SJSA1 (cell line): ENCODE measurements at places on chromosomes 2 and 18. TPM values are rescaled to one million over a fixed set of nuclear protein-coding genes. Genes with fewer than 3 reads are reported as not detected.

The FAM124B gene
- not detected in 2 replicates for total RNA-seq

The USP34 gene
- total RNA-seq: 59.1 and 63.3 TPM in 2 replicates

The WDFY1 gene
- 126 and 145 TPM in 2 replicates for total RNA-seq

The NDUFAF7 gene
- 9.8 and 16.6 TPM in 2 replicates for total RNA-seq

The AMMECR1L gene
- total RNA-seq: 15.7 and 18.9 TPM in 2 replicates

The PCARE gene
- total RNA-seq: not detected in 2 replicates

The LDLRAD4 gene
- 0.09 and 0.68 TPM in 2 replicates for total RNA-seq

The STK17B gene
- 41.5 and 52.3 TPM in 2 replicates for total RNA-seq

GRCh38 chr2:196464311-196464710 is 175.2 kb upstream of the CCDC150 start:
- no peak for DNase-seq

GRCh38 chr2:946073-946948 is 4.3 kb upstream of the SNTG2 start:
- DNase-seq: no peak

DNA sequence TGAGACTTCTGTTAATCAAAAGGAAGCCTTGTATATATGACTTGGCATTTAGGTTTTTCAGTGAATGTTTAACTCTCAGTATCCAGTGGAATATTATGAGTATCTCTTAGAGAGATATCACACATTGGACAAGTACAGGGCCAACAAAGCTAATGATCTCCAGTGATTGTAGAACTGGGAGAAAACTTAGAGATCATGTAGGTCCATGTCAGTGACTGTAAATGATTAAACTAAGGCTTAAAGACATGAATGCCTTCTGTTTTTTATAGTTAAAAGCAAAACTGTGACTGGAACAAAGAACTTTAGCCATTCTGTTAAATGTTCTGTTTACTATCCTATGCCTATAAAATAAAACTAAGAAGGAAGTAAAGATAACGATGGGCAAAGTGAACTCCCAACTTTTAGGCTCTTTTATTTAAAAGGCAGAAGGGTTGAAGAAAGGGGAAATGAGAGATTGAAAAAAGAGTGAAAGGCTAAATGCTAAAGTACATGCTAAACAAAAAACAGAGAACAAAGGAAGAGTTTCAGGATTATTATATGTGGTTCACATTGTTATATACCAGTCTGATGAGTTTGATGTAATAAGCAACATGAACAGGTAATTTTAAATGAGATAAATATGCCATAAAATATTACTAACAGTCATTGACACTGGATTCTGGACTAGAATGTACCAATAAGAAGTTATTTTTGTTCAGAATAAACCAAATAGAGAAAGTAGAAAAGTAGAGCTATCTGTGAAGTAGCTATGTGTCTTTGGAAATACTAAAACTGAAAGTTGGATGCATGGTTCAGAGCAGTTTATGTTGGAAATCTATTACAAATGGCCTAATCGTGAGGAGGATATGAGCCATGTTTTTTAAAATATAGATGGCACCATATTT is 37.1 kb upstream of the TNFRSF11A start:
- no peak for DNase-seq

GRCh38 chr2:216652566-216652965 is 19.3 kb downstream of the IGFBP2 start:
- no peak for DNase-seq

- DNase-seq: no peak
Observed at GRCh38 chr2:74474481-74474880, 2.0 kb upstream of the MRPL53 start.

GRCh38 chr18:31491586-31491985 is 6.4 kb upstream of the DSG2 start:
- no peak for DNase-seq

DNA sequence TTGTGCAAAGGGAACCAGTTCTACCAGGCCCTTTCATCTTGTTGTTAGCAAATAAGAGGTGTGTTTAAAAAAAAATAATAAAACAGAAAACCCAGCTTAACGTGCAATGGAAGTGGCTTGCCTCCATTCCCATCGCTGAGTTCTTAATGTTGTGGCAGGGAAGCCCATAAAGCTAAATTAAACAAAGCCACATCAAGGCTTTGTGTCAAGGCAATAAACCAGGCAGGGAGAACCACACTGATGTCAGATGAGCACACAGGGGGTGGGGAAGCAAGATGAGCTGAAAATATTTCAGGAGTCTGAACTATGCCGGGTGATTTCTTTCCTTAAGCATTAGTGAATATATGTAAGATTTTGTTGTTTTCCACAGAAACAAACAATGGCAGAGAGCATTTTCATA is 73.5 kb downstream of the PHLPP1 start:
- DNase-seq: peak; percentile 48

- DNase-seq: no peak
Observed at GRCh38 chr2:142307616-142308115, 176.8 kb upstream of the LRP1B start.

DNA sequence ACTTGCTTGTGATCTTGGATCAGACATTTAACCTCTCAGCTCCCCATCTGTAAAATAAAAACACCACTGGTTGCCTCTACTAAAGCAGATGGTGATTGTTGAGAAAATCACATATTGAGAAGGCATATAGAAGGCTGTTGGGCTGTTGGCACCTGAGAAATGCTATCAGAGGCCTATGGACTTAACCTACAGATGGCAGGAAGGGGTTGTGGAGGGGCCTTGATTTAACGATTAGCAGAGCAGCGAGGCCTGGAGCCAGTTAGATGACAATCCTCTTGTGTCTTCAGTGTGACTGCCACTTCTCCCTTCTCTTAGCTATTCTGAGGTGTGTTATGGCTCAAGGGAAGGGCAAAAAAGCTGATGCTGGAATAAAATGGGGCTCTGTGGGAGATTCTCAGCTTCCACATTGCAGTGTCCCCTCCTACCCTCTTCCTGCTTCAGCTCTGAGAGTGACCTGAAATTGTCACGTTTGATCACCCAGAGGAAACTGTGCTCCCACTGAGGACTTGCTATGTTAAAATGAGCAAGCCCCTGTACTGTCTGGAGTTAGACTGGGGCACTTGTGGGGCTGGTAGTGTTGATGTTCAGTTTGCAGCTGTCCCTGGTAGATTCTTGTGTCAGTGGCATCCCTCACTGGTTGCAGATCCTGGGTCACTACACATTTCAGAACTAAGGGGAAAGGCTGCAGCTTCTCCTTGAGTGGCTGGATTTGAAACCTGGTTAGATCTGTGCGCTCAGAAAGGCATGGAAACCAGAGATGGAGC is 31.5 kb downstream of the CXCR4 start:
- no peak for DNase-seq

DNA sequence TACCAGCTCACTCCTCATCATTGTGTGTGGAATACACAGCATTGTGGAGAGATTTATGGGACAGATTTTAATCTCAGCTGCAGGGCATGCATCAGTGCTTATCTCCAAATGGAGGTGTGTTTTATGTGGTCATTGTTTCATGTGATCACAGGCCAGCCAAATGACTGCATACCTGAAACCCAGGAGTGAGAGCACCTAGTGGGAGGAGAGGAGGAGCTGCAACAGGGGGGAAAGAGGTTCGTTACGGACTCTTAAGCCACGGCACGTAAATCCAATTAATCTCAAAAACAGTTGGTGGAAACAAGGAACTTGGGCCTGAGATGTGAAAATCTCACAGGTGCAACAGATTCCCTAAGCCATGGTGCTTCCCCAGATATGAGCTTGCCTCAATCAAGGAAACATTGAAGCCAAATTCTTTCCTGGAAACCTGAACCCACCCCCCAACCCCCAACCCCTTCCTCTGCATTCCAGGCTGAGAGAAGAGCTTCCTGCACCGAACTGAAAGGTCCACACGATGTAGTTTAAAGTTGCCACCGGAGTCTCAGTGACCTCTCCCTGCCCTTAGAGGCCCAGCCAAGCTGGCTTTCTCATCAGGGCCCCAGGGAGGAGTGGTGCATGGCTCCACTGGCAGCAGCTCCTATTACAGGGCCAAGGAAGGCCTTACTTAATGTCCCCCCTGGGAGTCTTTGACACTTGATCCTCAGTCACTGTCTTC is 167.4 kb downstream of the C1D start:
- DNase-seq: no peak

DNA sequence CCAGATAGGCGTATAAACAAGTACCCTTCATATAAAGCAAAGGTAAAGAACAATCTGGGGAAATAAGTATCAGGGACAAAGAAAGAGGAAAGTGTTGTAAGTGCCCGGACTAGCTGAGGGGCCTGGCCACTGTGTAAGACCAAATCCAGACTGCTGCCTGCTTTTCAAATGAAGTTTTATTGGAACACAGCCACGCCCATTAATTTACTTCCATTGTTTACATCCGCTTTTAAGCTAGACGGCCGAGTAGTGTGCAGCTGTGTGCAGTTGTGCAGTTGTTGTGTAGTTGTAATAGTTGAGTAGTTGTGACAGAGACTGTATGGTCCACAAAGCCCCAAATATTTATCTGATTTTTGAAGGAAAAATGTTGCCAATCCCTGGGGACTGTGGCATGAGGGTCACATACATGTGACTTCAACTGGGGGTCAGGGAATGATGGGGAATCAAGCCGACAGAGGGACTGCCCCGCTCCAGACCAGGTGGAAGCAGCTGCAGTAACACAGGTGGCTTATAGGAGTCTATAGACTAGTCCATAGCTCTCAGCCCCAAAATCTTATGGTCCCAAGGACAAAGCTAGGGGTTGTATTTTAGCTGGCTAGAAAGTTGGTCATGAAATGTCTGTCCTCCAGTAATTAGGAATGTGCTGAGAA is 30.0 kb downstream of the FHL2 start:
- DNase-seq: no peak

- DNase-seq: peak; percentile 27
Observed at GRCh38 chr2:38406597-38407110, 29.6 kb upstream of the ATL2 start.

DNA sequence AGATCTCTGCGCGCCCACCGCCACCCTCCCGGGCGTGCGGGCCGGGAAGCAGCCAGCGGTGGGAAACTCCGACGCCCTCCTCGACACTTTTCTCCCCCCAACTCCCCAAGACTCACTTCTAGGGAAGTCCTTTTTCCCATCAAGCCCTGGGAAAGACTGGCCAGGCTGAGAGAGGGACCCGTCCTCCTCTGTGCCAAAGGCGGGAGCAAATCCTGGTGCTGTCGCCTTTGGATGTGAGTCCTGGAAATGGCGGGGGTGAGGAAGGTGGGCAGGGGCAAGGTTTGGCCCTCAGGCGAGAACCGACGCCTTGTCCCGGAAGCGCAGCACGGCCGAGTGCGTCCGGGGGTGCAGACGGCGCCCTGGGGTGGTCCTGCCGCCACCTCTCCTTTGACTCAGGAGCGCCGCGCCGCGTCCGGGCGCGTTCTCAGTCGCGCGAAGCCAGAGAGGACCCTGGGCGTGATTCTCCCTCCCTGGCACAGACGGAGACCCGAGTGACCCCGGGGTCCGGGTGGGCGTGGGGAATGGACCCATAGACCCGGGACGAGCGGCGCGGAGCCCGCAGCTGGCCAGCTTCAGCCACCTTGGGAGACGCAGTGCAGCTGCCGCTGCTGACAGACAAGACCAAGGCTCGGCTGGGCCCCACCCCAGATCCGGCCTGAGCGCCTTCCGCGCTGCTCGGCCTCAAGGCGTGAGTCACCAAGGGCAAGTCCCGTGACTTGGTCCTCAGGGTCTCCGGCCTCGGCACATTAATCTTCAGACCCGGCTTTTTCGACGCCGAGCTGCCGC is 3.5 kb upstream of the LBX2 start:
- peak; percentile 53 for DNase-seq

GRCh38 chr2:109151519-109151918 is 22.5 kb downstream of the SH3RF3 start:
- no peak for DNase-seq

DNA sequence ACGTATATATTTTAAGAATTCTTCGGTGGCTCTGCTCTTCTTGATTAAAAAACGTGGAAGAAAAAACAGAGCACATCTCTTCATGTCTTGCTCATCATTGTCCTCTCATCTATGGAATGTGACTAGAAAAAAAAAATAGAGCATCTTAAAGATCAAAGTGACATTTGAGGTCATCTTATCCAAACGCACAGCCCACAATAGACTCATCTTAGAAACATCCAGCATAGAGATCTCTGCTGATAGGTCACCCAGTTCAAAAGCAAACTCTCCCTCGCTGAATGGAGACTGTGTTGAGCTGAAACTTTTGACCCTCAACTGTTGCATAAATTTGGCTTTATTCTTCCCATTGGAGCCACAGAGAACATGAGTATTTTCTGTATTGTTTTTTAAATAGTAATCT is 65.2 kb downstream of the CMPK2 start:
- DNase-seq: no peak

DNA sequence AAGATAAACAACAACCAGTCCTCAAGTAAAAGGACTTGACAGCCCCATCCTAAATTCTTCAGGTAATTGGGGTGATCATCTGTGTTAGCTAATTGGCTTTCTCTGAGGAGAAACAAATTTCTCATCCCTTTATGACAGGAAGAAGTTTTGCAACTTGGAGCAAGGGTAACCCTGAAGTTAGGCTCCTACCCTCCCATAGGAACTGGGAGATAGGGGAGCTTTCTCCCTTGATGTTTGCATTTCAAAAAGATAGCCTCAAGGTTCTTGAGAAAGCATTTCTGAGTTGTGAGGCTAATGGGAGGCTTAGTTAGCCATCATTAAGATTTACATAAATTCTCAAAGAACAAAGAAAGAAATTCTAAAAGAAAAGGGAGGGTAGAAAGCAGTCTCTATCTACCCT is 95.4 kb downstream of the MAP2 start:
- no peak for DNase-seq

DNA sequence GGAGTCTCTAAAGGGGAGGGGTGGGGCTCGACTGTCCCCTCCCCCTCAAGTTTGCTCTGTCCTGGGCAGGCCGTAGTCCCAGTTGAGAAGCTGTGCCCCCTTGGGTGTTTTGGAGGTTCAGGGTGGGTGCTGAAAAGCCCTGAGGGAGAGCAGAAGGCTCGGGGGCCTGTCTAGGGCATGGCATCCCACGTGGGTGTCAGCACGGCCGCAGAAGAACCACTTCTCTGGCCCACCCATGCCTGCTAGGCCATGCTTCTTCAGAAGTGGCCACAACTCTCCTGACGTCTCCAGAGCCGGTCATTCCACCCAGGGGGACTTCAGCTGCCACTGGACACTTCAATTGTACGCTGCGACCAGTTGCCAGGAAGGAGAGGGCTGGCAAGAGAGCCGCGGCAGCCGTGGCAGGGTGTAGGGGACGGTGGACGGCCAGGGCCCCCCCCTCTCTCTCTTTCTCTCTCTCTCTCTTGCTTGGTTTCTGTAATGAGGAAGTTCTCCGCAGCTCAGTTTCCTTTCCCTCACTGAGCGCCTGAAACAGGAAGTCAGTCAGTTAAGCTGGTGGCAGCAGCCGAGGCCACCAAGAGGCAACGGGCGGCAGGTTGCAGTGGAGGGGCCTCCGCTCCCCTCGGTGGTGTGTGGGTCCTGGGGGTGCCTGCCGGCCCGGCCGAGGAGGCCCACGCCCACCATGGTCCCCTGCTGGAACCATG is at the start of gene INPP5D:
Gene INPP5D, plus strand, starts transcription at position 546 of the 704 bp plus-strand sequence. Its CDS starts 137 bp downstream, at position 683.
- no peak for DNase-seq

- DNase-seq: no peak
Observed at GRCh38 chr2:20372896-20373640, 22.4 kb upstream of the PUM2 start.

- DNase-seq: no peak
Observed at GRCh38 chr2:16179701-16180416, 239.5 kb downstream of the MYCN start.

DNA sequence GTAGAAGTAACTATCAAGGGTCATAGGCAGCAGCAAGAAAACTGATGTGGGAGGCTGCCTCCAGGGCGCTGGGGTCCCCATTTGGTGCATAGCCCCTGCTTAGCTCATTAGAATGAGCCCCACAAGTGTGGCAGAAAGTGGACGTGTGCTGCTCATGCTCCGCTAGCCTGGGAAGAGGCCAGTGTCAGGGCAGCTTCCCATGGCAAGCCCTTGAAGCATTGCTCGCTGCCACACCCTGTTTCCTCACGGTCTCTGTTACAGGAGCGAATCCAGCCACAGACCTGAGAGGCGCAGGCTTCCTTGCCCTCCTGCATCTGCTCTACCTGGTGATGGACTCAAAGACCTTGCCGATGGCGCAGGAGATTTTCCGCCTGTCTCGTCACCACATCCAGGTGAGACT is 22.5 kb downstream of the ELMOD3 start:
- no peak for DNase-seq
